ENCODE measurements at places on chromosomes 4 and X. TPM values are rescaled to one million over a fixed set of nuclear protein-coding genes. Genes with fewer than 3 reads are reported as not detected.
A peak's percentile ranks its signal among the peaks of the same experiment; 100 is the strongest.

GRCh38 chrX:111319451-111319850, 49.2 kb upstream of the CAPN6 start:
- no peaks in the 10 kb centered on the region for H3K27me3 ChIP-seq
- H3K36me3 ChIP-seq: no peaks in the 10 kb centered on the region
- H3K4me3 ChIP-seq: no peak overlapping the region
- no peak overlapping the region for H3K27ac ChIP-seq
- no peak for DNase-seq

DNA sequence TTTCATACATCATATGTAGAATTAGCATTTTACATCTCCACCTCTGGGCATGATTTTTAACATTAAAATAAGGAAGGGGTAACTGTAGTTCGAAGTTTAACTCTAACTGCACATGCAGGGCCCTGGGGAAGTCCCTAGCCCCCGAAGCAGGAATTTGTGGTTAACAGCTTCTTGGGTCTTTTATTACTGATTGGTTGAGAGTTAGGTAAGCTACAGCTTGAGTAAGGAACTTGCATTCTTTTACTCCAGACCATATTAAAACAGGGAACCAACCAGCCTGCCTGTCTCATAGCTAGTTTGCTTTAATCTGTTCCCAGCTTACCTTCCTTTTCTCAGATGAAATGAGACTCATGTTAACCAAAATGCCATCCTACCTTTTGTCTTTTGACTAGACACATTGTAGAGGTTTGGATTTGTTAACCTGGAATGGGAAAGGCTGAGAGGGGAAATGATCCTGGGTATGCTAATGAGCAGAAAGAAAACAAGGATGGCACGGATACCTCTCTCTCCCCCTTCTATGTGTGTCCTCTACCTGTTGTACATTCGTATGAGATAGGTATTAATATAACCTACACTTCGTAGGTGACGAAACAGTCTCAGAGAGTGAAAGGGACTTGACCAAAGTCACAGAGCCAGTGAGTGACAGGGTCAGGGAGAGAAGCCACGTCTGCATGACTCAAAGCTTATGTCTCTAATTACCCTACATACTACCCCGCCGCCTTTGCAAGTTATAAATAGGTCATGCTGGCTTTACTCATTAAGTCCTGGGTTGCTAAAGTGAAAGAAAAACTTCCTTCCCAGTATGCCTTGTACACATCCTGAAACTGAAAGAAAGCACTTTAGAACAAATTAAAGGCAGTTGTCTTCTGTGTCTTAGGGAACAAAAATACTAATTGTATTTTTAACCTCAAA, 119.5 kb upstream of the AFF2 start:
- H3K27ac ChIP-seq: no peak overlapping the region
- H3K27me3 ChIP-seq: no peaks in the 10 kb centered on the region
- no peak overlapping the region for H3K4me3 ChIP-seq
- H3K4me1 ChIP-seq: no peaks in the 10 kb centered on the region

DNA sequence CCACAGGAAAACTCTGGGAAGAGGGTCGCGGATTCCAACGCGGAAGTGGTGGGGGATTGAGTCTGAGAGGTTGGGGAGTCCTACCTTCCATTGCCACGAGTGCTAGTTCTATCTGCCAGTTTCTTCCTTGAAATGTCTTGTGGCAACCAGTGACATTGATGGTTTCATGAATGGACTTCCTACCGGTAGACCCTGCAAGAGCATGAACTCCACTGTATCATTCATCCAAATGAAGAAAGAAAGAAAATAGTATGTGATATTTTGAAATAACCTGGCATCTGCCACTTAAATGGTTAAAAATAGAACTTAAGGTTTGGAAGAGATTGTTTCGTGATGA, 1.1 kb upstream of the SLC10A7 start:
- H3K27me3 ChIP-seq: no peaks in the 10 kb centered on the region
- H3K4me1 ChIP-seq: no peaks in the 10 kb centered on the region
- H3K4me3 ChIP-seq: peak overlapping the region; percentile 63
- H3K36me3 ChIP-seq: no peaks in the 10 kb centered on the region
- peak overlapping the region; percentile 82 for H3K27ac ChIP-seq

Gene APBB2
- 78.1 TPM for total RNA-seq

GRCh38 chr4:78058591-78059523, 1.7 kb downstream of the FRAS1 start:
- H3K4me1 ChIP-seq: no peaks in the 10 kb centered on the region
- peak; percentile 20 for DNase-seq
- peak overlapping the region; percentile 36 for H3K4me3 ChIP-seq
- H3K36me3 ChIP-seq: no peaks in the 10 kb centered on the region
- no peaks in the 10 kb centered on the region for H3K27me3 ChIP-seq
- no peak overlapping the region for H3K27ac ChIP-seq

GRCh38 chr4:123976285-123976684, 579.7 kb downstream of the SPRY1 start:
- no peak overlapping the region for H3K4me3 ChIP-seq
- H3K4me1 ChIP-seq: no peaks in the 10 kb centered on the region
- H3K27me3 ChIP-seq: no peaks in the 10 kb centered on the region
- peak overlapping the region; percentile 16 for H3K27ac ChIP-seq
- DNase-seq: no peak

Gene FGFR3
- 2.5 TPM for total RNA-seq

Gene PDCL2
- not detected for total RNA-seq

GRCh38 chrX:118726396-118726795, 1.0 kb upstream of the IL13RA1 start:
- H3K4me3 ChIP-seq: no peak overlapping the region
- H3K27ac ChIP-seq: peak overlapping the region; percentile 82
- DNase-seq: no peak
- H3K4me1 ChIP-seq: no peaks in the 10 kb centered on the region
- no peaks in the 10 kb centered on the region for H3K27me3 ChIP-seq
- H3K36me3 ChIP-seq: no peaks in the 10 kb centered on the region

Gene ARAF
- 20.6 TPM for total RNA-seq

GRCh38 chrX:63784346-63784901, 590 bp downstream of the ARHGEF9 start:
- H3K27ac ChIP-seq: no peak overlapping the region
- H3K4me1 ChIP-seq: no peaks in the 10 kb centered on the region
- DNase-seq: no peak
- peak overlapping the region; percentile 30 for H3K4me3 ChIP-seq
- no peaks in the 10 kb centered on the region for H3K27me3 ChIP-seq

Gene CDX4
- not detected for total RNA-seq

DNA sequence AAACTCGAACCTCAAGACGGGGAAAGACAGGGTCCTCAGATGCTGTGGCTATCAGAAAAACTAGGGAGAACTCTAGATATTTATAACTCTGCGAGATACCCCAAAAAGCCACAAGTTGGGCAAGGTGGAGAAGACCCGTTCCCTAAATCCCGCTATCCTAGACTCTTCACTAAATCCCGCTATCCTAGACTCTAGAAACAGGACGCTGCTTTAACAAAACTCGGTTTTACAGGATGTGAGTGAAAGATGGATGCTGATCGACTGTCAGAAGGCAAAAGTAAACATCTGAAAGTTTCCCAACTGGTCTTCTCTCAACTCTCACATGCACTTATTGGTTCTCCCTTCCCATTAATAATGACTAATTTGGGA, 270 bp downstream of the DNAAF6 start:
- H3K4me1 ChIP-seq: no peaks in the 10 kb centered on the region
- H3K27ac ChIP-seq: no peak overlapping the region
- H3K4me3 ChIP-seq: no peak overlapping the region
- H3K27me3 ChIP-seq: no peaks in the 10 kb centered on the region
- H3K36me3 ChIP-seq: no peaks in the 10 kb centered on the region
- DNase-seq: no peak

Gene RTL5
- 2.4 TPM for total RNA-seq

DNA sequence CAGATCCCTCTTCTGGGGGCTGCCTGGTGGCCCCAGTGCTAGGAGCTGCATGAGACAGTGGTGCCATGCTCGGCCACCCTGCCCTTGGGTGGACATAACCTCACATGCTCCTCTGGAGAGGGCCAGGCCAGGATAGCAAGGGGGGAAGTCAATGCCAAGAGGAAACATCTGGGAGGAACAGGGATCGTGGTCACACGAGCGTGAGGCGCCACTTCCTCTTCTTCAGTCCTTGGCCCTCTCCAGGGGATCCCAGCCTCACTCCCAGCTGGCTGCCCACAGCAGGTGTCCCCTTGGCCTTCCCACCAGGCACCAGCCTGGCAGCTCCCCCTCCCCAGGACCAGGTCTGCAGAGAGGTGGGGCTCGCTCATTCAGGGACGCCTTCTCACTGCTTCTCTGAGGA, 28.6 kb downstream of the TBC1D14 start:
- H3K4me3 ChIP-seq: no peak overlapping the region
- no peak overlapping the region for H3K27ac ChIP-seq
- H3K36me3 ChIP-seq: no peaks in the 10 kb centered on the region
- no peak for DNase-seq
- no peaks in the 10 kb centered on the region for H3K27me3 ChIP-seq

DNA sequence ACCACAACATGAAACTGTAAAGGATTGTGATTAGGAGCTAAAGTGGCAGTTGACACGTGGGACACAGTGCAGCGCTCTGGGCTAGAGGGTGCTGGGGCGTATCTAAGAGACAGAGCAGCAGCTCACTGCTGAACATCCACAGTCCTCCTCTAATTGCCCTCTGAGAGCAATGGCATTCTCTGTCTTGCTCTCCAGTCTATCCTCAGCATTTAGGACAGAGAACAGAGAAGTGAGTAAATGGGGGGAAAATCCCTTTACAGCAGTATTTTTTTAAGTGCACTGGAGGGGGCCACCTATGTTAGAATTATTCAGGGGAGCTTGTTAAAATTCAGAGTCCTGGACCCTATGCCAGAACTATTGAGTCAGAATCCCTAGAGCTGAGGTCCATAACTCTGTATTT, 4.2 kb upstream of the TMEM154 start:
- H3K27me3 ChIP-seq: no peaks in the 10 kb centered on the region
- H3K4me3 ChIP-seq: no peak overlapping the region
- H3K4me1 ChIP-seq: no peaks in the 10 kb centered on the region

GRCh38 chrX:21691512-21692018, 33.4 kb upstream of the KLHL34 start:
- no peaks in the 10 kb centered on the region for H3K36me3 ChIP-seq
- H3K4me3 ChIP-seq: no peak overlapping the region
- H3K27me3 ChIP-seq: no peaks in the 10 kb centered on the region
- no peaks in the 10 kb centered on the region for H3K4me1 ChIP-seq
- DNase-seq: no peak

Measured in uterus (tissue), 4 donors.